ENCODE measurements at places on chromosomes 2 and 18.

GRCh38 chr2:136891100-136891499 lies 125.8 kb downstream of the THSD7B start:
- no peak for DNase-seq

DNA sequence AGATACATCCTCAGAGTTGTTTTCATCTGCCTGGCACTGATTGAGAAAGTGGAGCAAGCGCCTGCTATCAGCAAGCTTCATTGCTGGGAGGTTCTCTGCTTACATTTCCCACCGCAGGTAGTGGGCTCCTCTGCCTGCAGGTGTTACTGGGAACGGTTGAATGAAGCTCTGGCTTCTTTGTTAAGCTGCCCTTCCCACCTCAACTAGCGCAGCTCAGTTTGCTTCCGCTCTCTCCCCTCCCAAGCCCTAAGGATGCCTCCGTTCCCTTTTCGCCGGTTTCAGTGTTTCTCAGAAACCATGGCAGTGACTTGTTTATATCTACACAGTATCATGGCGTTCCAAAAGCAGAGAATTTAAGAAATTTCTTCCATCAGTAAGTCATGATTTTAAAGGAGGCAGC lies 72.2 kb upstream of the B3GNT7 start:
- no peak for DNase-seq

GRCh38 chr2:15868186-15868585 lies 72.2 kb upstream of the MYCN start:
- no peak for DNase-seq

GRCh38 chr2:13662055-13662454 lies 945.3 kb downstream of the TRIB2 start:
- no peak for DNase-seq

Measured in NCI-H187 (cell line).